CD8-positive, alpha-beta T cell (primary cell): ENCODE measurements at places on chromosomes 4 and X.

- peak; percentile 17 for DNase-seq
Measured at GRCh38 chr4:76200771-76201231, 12.8 kb downstream of the SCARB2 start.

GRCh38 chr4:185358514-185358913 is 37.2 kb downstream of the LRP2BP start:
- DNase-seq, result no peak

- no peak for DNase-seq
Measured at GRCh38 chr4:104524026-104524425, 29.3 kb upstream of the CXXC4 start.

DNA sequence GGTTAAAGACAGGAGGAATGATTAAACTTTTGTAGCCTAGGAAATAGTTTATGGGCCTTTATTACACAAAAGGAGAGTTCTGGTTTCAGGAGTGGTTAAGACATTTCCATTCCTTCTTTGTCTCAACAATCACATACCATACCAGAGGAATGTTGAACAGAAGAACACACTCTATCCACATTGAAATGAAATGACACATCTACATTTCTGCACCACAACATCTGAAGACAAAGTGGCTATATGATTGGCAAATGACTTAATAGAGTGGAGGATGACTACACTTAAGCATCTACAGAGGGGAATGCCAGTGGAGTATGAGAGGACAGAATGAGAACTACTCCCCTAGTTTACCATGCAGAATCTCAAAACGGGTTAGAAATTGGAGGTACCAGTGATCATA is 8.0 kb downstream of the CYP2U1 start:
- DNase-seq, result no peak

DNA sequence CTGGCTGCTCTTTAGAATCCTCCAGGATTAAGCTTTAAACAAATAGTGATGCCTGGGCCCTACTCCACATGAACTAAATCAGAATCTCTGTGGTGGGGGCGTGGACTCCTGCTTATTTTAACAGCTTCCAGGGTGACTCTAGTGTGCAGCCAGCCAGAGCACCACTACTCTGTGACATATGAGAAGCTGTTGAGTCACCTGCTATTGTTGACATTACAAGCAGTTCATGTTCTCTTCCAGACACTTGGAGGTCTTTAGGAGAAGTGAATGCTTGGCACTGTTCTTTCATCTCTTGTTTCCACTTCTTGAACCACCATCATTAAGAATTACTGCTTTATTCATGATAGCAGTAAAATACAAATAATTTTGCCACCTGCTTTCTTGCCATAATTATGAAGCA is 426 bp upstream of the C4orf51 start:
- DNase-seq, result no peak

DNA sequence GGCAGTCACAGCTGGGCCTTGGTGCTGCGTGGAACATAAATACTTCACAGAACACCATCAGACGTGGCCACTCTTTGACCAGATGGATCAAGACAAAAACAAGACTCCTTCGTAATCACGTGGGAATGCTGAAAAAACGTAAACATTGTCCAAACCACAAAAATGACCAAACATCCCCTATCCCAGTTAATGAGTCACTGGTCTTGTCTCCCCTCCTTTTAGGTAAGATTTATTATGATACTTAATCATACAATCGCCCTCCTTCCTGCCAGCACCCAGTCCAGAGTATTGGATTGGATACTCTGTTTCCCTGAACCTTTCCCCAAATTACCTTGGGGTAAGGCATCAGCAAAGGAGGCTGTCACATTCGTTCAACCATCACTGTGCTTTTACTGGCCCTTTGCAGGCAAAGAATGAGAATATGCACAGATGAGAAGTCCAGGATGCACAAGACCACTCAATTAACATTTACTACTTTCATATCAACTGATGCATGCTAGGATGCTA is 601 bp upstream of the TCEANC start:
- DNase-seq, result no peak

- DNase-seq, result no peak
Measured at GRCh38 chr4:110742143-110742542, 119.3 kb upstream of the PITX2 start.

DNA sequence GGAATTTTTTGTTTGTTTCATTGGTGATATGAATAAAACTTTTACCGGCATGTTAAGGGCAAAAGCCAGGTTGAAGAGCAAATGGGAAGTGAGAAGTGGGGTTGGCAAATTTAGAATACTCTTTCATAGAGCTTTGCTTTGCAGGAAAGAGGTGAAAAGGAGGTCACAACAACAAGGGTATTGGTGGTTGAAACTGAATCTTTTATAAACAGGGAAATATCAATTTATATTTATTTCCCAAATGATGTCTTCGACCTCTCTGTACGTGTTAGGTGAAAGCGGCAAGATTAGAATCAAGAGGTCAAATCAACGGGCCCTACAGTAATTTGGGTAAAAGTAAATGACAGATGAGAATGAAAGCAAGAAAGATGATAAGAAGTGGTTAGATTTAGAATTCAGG is 3.4 kb downstream of the SMR3A start:
- DNase-seq, result no peak

- no peak for DNase-seq
Measured at GRCh38 chr4:149955780-149956390, 122.4 kb upstream of the DCLK2 start.

- no peak for DNase-seq
Measured at GRCh38 chr4:136935871-136936270, 596.4 kb downstream of the PCDH18 start.
